ENCODE measurements at places on chromosomes 11 and 22.

GRCh38 chr22:24105631-24106030, 75.7 kb upstream of the SUSD2 start:
- peak; percentile 59 for DNase-seq

DNA sequence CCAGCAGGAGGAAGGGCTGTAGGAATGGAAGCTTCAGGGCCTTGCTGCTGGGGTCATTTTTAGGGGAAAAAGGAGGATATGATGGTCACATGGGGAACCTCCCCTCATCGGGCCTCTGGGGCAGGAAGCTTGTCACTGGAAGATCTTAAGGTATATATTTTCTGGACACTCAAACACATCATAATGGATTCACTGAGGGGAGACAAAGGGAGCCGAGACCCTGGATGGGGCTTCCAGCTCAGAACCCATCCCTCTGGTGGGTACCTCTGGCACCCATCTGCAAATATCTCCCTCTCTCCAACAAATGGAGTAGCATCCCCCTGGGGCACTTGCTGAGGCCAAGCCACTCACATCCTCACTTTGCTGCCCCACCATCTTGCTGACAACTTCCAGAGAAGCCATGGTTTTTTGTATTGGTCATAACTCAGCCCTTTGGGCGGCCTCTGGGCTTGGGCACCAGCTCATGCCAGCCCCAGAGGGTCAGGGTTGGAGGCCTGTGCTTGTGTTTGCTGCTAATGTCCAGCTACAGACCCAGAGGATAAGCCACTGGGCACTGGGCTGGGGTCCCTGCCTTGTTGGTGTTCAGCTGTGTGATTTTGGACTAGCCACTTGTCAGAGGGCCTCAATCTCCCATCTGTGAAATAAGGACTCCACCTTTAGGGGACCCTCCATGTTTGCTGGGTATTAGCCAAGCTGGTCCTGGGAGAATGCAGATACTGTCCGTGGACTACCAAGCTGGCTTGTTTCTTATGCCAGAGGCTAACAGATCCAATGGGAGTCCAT, 14.1 kb downstream of the IL10RA start:
- no peak for DNase-seq

GRCh38 chr11:133541021-133541719, 8.9 kb upstream of the OPCML start:
- peak; percentile 25 for DNase-seq

- DNase-seq: no peak
Measured at GRCh38 chr11:31793264-31793663, 17.9 kb downstream of the PAX6 start.

- no peak for DNase-seq
Measured at GRCh38 chr11:2142300-2142759, 3.1 kb upstream of the IGF2 start.

- DNase-seq: no peak
Measured at GRCh38 chr11:132234878-132235277, 864.5 kb downstream of the NTM start.

GRCh38 chr11:57248780-57249383, 11.8 kb upstream of the APLNR start:
- peak; percentile 84 for DNase-seq

- no peak for DNase-seq
Measured at GRCh38 chr11:12691473-12691872, 17.3 kb downstream of the TEAD1 start.

DNA sequence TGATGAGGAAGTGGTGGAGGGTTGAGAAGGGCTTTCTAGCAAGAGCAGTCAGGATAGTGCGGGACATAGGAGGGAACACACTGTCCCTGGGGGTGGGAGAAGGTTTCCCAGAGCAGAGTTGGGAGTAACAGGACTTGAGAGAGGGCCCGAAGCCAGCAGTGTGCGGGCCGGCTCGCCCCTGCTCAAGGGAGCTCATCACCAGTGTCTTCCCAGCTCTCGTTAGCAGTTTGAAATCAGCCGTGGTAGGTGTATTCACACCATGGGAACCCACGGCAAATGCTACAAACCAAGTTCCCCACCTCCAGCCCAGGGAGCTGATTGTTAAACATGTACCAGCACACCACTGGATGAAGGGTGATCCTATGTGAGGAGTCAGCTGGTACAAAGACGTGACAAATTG, 66.2 kb upstream of the EIF3D start:
- no peak for DNase-seq

DNA sequence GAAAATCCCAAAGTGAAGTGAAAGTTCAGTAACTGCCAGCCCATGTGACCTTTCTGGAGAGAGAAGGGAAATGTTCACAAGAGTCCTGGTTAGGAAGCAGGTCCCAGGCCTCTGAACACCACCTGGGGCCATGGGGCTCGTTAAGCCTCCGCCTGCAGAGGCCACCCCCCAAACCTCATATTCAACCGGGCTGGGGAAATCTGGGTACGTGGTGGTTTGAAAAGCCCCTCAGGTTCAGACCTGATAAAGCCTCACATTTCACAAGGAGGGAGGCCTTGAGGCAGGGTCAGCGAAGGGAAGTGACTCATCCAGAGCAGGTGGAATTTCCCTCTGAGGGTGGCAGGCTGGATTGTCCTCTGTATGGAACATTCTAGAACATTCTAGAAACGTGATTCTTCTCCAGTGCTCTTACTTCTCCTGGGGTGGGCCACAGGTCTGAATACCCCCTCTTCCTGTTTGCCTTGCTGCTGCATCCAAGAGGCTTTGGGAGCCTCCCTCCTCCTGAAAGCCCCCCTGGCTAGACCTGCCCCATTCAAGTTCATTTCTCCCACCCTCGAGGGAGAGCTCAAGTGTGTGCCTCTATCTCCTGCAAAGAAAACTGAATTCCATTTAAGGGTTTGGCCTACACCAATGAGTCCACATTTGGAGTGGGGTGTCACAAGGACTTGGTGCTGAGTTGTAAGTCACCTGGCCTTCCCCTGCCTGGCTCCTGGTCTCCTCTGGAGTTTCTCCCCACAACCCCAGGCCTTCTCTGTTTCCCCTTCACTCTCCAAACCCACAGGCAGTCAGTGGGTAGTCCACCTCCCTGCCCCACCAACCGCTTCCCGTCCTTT, 6.3 kb downstream of the FXYD2 start:
- DNase-seq: no peak

DNA sequence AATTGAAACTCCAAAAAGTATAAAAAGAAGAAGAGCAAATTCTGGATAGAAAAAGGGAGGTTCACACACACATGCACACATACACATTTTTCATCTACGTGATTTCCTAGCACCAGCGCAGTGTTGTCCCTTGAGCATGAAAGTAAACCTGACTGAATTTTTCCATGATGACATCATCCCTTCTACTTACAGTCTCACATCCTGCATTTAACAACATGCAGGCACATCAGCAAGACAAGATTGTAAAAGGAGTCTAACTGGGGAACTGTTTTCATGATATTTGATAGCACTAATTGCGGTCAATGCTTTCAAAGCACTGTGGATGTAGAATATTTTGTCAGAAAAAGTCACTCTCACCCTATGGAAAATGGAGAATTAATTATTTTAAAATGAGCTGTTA, 36.6 kb downstream of the GAS2 start:
- peak; percentile 16 for DNase-seq

Measured in lung (tissue), 17 donors.